CD4-positive, alpha-beta T cell treated with Interferon gamma for 1 hour (primary cell): ENCODE measurements at places on chromosomes 7 and 10.

DNA sequence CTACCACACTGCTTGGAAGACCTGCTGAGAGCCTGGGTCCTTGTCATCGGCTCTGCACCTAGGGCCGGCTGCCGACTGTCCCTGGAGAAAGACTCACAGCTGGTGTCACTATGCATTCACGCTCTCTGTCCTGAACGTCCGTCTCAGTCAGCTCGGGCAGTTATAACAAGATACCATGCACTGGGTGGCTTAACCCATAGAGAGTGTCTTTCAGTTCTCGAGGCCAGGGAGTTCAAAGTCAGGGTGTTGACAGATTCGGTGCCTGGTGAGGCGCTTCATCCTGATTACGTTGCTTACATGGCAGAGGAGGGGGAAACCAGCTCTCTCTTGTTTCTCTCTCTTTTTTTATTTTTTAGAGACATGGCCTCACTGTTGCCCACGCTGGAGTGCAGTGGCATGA, 91.1 kb downstream of the SPDYE5 start:
- DNase-seq = no peak

- no peak for DNase-seq
These were observed 559.9 kb downstream of the SDK1 start for GRCh38 chr7:3860932-3861331.

DNA sequence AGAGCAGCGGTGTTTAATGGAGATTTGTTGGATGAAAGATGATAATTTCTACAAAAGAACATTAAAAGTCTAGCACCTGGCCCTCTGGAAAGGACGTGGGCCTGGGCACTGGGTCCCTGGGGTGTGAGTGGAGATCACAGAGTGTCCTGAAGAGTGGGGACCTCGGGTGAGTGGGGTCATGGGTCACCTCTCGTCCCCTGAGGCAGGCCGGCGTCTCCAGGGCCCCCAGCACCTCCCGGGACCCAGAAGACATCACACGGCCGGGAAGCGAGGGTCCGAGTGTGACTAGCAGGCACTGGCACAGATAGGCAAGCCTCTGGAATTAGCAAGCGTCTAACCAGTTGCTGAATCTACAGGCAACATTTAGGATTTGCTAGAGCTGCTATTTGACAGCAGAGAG, 257.2 kb downstream of the MAD1L1 start:
- DNase-seq = no peak

DNA sequence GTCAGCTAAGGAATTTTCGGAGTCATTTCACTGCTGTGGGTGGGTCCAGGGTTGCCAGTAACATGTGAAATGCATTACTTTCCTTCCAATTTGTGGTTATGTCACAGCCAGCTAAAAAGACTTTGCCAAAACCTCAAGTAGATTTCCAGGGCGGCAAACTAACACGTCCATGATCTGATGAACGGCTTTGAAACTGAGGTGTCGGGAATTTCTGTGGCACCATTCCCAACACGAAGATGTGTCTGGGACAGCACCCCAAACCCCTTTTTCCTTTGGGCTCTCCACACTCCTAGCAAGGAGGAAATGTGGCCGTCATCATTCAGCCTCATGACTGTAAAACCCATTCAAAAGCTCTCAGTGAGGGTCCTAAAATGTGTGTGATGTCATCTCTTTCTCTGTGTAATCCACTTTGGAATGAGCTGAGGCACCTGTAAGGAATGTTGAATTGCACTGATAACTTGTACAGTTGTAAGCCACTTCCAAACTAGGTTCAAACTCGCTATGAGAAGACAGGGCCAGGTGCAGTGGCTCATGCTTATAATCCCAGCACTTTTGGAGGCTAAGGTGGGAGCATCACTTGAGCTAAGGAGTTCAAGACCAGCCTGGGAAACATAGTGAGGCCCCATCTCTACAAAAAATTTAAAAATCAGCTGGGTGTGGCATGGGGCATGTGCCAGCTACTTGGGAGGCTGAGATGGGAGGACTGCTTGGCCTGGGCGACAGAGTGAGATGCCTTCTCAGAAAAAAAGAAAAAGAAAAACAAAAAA, 146.1 kb upstream of the FRMD4A start:
- no peak for DNase-seq

GRCh38 chr7:43890468-43890867, 15.9 kb downstream of the URGCP start:
- no peak for DNase-seq

- peak; percentile 76 for DNase-seq
These were observed 47.1 kb downstream of the INSIG1 start for GRCh38 chr7:155344618-155345433.

- no peak for DNase-seq
These were observed 205.8 kb downstream of the CCSER2 start for GRCh38 chr10:84534168-84534567.

DNA sequence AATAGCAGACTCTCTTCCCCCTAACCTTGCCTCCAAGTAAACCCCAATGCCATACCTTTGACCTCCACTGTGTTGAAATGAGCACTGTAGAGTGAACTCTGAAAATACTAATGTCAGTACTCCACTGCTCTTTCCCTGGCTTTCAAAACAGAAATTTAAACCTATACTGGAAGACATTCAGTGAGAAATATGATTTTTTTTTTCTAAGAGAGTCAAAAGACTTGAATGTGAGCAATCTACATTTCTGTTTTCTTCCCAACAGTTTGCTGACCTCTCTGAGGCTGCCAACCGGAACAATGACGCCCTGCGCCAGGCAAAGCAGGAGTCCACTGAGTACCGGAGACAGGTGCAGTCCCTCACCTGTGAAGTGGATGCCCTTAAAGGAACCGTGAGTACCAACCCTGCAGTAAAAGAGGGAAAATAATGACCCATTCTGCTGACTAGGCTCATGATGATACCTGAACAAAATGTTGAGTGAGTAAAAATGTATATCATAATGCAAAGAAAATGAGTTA, 6.4 kb downstream of the VIM start:
- no peak for DNase-seq

GRCh38 chr7:118684796-118685195, 460.3 kb downstream of the ANKRD7 start:
- no peak for DNase-seq

- DNase-seq = no peak
These were observed 93.9 kb upstream of the SLC13A1 start for GRCh38 chr7:123293710-123294109.

GRCh38 chr7:40243076-40243475, 108.3 kb downstream of the SUGCT start:
- DNase-seq = no peak

GRCh38 chr7:156842317-156842716, 50.7 kb downstream of the LMBR1 start:
- no peak for DNase-seq

DNA sequence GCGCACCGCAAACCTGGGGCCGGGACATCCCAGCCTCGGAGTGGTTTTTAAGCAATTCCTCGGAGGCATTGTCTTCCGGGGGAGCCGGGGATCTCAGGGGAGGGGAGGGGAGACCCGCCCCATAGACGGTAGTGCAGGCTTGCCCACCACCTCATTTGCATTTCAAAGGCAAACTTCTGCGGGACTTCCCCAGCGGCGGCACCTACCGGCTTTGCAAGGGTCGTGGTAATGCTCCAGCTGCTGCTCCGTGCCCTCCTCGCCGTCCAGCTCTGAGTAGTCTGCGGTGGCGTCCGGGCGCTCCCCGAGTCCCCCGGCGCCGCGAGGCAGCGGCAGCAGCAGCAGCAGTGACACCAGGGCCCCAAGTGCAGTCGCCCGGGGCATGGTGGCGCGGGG, 425 bp downstream of the TLL2 start:
- DNase-seq = no peak

DNA sequence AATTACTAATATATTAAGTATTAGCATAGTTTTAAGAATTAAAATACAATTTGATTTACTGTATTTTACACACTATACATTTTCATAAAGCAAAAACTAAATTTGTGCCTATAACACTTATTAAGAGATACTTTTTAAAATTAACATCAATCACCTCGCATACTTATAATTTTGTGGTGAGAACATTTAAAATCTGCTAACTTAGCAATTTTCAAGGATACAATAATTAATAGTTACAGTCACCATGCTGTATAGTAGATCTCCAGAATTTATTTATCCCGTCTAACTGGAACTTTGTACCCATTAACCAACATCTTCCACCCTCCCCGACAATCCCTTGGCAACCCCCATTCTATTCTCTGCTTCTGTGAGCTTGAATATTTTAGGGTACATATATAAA, 47.5 kb downstream of the RELN start:
- DNase-seq = no peak

GRCh38 chr10:69089638-69090599, 2.0 kb downstream of the SRGN start:
- peak; percentile 88 for DNase-seq

DNA sequence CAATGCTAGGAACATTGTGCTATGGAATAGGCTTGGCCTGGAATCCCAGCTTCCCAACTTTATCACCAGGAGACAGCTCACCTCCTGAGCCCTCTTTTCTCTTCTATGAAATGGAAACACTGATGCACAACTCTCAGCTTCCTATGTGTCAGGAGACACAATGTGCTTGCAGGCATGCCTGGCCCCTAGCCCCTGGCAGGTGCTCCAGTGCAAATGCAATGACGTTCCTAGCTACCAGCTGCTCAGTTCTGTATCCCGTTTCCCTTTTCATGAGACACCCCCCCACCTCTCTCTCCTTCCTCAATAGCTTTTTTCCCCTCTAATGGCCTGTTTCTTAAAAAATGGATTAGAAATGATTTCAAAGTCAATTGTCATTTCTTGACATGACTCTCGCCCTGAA, 30.7 kb downstream of the HABP2 start:
- no peak for DNase-seq

DNA sequence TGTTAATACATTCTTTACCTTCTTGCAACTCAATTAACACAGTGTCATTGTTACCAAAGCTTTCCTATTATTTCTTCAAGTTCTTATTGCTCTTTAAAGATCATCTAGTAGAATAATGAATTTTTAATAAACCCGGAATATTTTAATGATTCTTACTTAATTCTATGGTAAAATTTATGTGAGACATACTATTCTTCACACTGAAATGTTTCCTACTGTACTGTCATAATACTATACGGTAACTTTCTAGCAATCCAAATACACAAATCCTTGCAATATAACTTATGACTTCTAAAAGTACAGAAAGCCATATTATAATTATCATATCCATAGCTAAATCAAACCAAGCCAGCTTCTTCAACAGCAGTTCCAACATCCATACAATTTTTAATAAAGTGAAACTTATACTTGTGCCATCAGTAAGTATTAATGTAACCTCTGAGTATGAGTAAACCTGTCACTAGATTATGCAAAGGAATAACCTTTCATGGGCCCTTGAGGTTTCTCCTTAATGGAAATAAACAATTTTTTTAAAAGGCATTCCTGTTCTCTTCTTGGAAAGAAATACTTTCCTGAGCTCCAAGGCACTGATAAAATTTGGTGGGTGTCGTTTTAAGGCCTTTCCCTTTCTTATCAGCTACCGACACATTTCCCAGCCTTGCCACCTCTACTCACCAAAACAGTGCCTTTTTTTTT, 87.4 kb downstream of the IMMP2L start:
- no peak for DNase-seq

GRCh38 chr7:44236333-44236728, 35.6 kb downstream of the YKT6 start:
- no peak for DNase-seq

DNA sequence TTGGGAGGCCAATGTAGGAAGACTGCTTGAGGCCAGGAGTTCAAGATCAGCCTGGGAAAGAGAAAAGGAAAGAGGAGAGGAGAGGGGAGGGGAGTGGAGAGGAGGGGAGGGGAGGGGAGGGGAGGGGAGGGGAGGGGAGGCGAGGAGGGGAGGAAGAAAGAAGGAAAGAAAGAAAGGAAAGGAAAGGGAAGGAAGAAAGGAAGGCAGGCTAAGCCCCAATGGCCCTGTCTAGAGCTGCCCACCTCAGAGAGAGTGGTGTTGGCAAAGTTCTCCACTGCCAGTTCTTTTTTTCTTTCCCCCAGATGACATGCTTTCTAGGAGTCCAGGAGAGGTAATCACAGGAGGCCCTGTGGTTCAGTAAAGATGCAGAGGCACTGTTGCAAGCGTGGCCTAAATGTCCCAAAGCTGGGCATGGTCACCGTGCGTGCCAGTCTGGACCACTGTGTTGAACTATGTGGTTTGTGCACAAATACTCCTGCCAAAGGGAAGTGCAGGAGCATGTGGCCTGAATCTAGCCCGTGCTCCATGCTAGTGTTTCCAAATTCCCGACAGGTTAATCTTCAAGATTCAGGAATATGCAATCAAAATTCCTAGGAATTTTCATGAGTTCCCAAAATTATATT, 39.7 kb downstream of the ODAD2 start:
- DNase-seq = no peak

- no peak for DNase-seq
These were observed 290.7 kb downstream of the FGFR2 start for GRCh38 chr10:121307411-121307980.

GRCh38 chr10:79402951-79403350, 42.5 kb downstream of the ZCCHC24 start:
- no peak for DNase-seq

DNA sequence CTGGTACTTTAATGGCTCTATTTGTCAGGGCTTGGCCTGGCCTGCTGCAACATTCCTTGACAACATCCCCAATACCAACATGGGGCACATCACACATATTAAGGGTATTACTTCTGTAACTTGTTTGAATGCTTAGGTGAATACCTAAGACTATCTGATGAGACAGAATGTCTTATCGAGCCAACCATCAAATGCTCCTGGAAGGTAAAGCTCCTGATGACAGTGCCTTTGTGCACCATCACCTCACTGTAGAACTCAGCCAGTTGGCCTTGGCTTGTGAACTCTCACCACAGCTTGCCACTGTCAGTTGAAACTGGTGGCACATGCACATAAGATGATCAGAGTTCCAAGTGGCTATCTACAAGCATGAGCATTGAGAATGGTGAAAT, 3.7 kb upstream of the MYO1G start:
- no peak for DNase-seq

DNA sequence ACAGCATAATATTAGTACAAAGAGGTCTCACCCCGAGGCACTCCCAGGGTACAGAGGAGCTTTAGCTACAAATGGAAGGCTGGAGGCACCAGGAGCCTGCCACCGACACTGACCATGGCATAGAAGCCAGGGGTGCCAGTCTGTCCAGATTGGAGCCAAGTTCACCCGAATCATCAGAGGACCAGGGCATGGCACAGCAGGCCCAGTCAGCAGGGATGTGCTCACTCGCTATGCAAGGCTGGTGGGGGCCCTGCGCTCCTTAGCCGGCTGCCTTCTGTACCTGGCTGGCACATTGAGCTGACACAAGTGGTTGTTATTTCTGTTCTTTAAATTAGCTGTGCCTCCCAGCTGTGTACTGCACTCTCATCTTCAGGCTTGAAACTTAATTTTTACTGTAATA, 149.3 kb downstream of the TCERG1L start:
- DNase-seq = no peak

DNA sequence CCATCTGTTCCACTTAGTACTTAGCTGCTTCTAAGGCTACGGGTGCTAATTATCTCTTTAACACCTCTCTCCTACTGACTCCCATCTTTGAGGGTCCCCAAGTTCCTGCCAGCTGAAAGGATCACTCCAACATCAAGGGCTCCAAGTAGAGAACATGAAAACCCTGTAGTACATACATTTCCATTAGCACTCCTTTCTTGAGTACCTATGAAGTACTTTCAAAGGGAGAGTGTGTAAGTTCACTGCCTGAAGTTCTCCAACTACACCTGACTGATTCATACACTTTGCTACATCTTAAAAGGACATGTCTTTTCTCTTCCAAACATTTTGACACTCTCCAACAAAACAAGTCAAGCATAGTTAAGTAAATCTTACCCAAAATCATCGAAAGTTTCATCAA, 113.8 kb downstream of the COL28A1 start:
- no peak for DNase-seq
